A549 (cell line): ENCODE measurements at places on chromosomes 5 and 9. TPM values are rescaled to one million over a fixed set of nuclear protein-coding genes. Genes with fewer than 3 reads are reported as not detected.

The RAB3C gene
- polyA plus RNA-seq: not detected in 3 replicates

The ZDHHC11B gene
- polyA plus RNA-seq: 0.97 to 1.4 TPM (median 1.0 TPM) in 3 replicates

The TNFSF8 gene
- polyA plus RNA-seq: not detected in 3 replicates

The SPINK4 gene
- not detected in 3 replicates for polyA plus RNA-seq

The CSNK1A1 gene
- polyA plus RNA-seq: 122 to 133 TPM (median 123 TPM) in 3 replicates

The ASPN gene
- not detected in 3 replicates for polyA plus RNA-seq

The ADGRD2 gene
- not detected in 3 replicates for polyA plus RNA-seq

The WHRN gene
- 2.7 to 3.2 TPM (median 2.9 TPM) in 3 replicates for polyA plus RNA-seq

The CYFIP2 gene
- polyA plus RNA-seq: 18.6 to 23.8 TPM (median 21.8 TPM) in 3 replicates

The BTNL3 gene
- not detected in 3 replicates for polyA plus RNA-seq

The FOXD4L6 gene
- not detected in 3 replicates for polyA plus RNA-seq

The TMOD1 gene
- polyA plus RNA-seq: 0.62 to 0.98 TPM (median 0.80 TPM) in 3 replicates

The PCDHGA5 gene
- polyA plus RNA-seq: 0.09 to 0.18 TPM (median 0.13 TPM) in 3 replicates

The CNTNAP3 gene
- polyA plus RNA-seq: 9.4 to 12.4 TPM (median 9.8 TPM) in 3 replicates

The CRHBP gene
- polyA plus RNA-seq: not detected in 3 replicates

The CBY3 gene
- polyA plus RNA-seq: not detected in 3 replicates

The LCN10 gene
- not detected in 3 replicates for polyA plus RNA-seq

The FOXI1 gene
- polyA plus RNA-seq: not detected in 3 replicates

The FRRS1L gene
- 0.42 to 0.59 TPM (median 0.54 TPM) in 3 replicates for polyA plus RNA-seq

The F2RL1 gene
- polyA plus RNA-seq: 50.7 to 88.7 TPM (median 73.1 TPM) in 3 replicates

The MSMP gene
- polyA plus RNA-seq: not detected in 3 replicates

The GM2A gene
- 16.4 to 17.4 TPM (median 17.2 TPM) in 3 replicates for polyA plus RNA-seq

The SPINK6 gene
- 0.79 to 1.2 TPM (median 1.0 TPM) in 3 replicates for polyA plus RNA-seq

The SMIM33 gene
- not detected in 3 replicates for polyA plus RNA-seq

The QSOX2 gene
- 22.3 to 23.0 TPM (median 22.9 TPM) in 3 replicates for polyA plus RNA-seq

The CORO2A gene
- 0.42 to 0.50 TPM (median 0.49 TPM) in 3 replicates for polyA plus RNA-seq

The CDH6 gene
- 0.24 to 0.33 TPM (median 0.25 TPM) in 3 replicates for polyA plus RNA-seq
